ENCODE measurements at places on chromosomes 16 and 17.

- no peak for DNase-seq
Measured at GRCh38 chr17:42682722-42683403, 532 bp downstream of the CNTNAP1 start.

- no peak for DNase-seq
Measured at GRCh38 chr16:56993204-56993603, 3.8 kb downstream of the NLRC5 start.

DNA sequence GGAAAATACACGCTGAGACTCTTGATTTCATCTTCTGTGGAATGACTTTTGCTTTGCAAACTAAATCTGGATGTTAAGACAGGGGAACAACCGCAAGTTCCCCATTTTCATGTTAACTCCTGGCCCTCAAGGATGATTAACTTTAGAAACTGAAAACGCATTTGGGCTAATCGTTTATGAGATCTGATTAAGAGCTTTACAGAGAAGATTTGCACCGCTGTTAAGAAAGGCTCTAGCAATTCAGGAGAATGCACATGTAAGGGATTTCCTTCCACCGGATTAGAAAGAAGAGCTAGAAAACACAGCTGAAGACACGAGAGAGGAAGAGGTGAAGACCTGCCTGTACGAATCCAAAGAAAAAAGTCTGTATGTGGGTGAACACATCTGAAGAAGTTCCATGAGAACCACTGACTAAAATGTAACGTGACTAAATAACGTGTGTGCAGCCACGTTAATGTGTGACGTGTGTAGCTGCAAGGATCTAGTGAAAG lies 106.4 kb downstream of the YPEL2 start:
- no peak for DNase-seq

DNA sequence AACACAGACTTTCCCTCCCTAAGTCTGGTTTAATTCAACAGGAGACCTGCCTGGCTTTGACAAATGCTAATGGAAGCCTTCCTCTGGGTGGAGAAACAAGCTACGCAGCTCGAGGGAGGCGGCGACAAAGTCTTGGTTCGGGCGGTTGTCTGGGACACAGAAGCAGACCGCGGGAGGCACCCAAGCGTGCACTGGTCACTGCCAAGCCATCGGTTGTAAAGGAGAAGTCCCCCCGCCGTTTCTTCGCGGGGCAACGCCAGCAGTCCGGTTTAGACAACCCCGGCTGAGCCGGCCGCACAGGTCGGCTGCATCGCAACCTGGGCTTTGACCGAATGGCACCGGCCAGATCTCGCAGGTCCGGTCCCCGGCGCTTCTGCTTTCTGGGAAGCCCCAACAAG lies 586 bp downstream of the GLYR1 start:
- no peak for DNase-seq

- DNase-seq: no peak
Measured at GRCh38 chr16:22641131-22641628, 130.5 kb downstream of the NPIPB5 start.

- DNase-seq: no peak
Measured at GRCh38 chr17:56845934-56846333, 12.0 kb downstream of the DGKE start.

- DNase-seq: no peak
Measured at GRCh38 chr17:28498652-28499363, 7.3 kb upstream of the FOXN1 start.

DNA sequence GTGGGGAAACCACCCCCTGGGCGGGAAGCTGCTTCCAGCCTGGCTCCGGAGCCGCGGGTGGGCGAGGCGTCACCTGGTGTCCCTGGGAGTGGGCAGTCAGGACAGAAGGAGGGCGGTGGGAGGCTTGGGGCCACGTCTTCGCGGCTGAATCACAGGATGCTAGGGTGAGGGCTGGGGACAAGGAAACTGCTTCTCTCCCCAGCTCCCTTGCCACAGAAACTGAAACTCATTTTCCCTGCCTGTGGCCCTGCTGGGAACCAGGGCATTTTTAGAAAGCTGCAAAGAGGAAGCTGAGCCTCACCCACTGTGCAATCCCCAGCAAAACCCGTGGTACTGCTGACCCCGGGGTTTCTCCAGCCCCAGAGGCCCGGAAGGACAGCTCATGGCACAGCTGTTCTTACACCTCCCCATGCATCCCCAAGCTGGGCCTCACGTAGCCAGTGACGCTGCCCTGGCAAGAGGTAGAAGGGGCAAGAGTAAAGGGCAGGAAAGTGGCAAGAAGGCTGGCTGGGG lies 8.2 kb downstream of the RHBDF2 start:
- DNase-seq: no peak

GRCh38 chr17:3799181-3799945 lies 1.6 kb downstream of the ITGAE start:
- DNase-seq: no peak

DNA sequence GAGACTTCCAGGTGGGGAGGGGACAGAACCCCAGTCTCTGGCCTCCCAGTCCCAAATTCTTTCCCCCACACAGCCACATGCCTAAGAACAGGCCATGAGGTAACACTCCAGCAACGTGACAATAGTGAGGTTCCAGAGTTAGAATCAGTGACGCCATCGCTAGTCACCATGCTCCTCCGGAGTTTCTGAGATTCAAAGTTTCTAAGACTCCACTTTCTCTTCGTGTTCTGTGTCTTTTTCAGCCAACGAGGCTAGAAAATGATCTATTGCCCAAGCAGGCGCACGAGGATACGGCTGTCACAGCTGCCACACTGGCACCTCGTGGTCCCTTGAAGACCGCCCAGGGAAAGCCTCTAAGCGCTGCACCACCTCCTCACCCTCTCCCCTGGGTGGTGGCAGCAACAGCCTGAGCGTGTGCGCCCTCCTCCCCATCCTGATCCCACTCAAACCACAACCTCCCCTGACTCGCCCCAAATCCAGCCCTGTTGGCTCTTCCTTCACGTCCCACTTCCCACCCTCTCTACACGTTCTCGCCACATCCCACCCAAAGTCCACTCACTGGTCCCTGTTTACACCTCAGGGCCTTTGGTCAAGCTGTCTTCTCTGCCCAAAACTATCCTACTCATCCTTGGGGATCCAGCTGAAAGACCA lies 1.0 kb downstream of the MCRIP1 start:
- peak; percentile 18 for DNase-seq

GRCh38 chr17:43846963-43847371 lies at the start of gene CD300LG:
Gene CD300LG (plus strand): TSS chr17:43847176. CDS start chr17:43847217, 41 bp downstream.
- no peak for DNase-seq

DNA sequence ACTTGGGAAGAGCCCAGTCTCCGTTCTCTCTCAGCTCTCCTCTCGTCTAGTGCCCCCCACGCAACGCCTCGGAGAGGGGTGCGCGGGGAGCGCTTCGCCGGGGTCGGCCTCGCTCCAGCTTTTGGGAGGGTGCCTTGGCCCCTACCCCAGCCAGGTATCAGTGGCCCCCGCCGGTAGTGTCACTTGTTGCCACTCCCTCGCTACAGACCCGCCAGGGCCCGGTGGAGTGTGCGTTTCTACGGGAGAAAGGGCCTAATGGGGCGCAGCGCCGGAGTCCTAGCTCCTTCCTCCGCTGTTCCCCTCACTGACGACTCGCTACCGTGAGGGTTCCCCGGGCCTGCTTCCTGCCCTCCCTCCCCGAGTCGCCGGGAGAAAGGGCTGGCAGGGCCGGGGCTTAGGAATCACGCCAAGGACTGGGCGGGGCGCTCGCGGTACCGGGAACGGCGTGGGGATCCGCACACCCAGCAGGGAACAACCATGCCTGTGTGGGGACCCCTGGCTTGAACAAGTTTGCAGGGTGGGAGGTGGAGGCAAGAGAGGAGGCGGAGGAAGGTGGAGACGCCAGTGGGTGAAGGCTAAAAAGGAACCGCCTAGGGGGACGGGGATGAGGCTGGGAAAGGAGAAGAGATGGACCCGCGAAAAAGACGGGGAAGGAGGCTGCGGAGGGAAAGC lies 997 bp upstream of the CDH11 start:
- DNase-seq: no peak

DNA sequence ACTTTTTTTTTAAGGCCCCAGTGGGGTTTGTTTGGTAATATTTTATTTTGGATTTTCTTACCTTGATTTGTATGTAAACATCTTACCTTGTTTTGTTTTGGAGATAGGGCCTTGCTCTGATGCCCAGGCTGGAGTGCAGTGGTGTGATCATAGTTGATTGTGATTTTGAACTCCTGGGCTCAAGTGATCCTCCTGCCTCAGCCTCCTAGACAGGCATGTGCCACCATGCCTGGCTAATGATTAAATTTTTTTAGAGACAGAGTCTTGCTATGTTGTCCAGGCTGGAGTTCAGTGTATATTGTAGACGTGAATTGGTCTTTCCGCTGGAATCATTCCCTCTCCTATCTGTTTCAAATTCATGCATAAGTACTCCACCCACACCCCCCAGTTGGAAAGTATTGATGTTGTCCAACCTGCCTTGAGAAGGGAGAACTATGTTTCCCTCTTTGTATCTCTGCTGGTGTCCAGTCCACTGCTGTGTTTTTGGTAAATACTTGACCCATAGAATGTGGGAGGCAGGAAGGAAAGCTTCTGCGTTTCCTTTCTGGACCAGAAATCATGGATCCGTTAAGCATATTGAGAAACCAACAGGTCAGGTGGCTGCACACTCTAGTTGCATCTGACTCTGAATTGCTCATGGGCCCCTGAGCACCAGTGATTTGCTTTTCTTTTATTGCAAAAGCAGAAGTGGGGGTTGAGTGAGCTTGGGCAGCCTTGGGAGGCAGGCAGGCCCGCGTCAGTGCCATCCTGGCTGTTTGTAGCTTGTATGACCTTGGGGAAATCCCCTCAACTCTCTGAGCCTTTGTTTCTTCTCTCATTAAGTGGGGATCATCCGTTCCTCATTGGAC lies 25.0 kb downstream of the RMI2 start:
- DNase-seq: no peak

GRCh38 chr16:84088695-84089395 lies 27.9 kb downstream of the MBTPS1 start:
- DNase-seq: peak; percentile 13

- no peak for DNase-seq
Measured at GRCh38 chr17:59844884-59845594, 47.7 kb downstream of the TUBD1 start.

DNA sequence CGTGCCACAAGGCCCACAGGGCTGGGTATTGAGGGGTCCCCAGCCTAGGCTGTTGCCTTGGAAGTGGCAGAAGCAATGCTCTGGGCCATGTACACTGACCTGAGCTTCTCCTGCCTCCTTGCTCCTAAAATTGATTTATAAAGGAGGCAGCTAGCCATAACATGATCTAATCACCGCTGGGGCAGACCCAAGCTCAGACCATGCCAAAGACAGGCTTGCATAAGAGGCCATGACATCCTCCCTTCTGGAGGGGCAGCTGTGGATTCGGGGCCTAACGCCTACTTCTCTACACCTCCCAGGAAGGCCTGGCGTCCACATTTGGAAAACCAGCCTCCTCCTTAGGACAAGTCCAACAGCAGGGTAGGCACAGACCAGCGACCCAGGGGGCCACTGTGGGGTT lies 12.3 kb downstream of the HSD11B2 start:
- no peak for DNase-seq

- DNase-seq: peak; percentile 57
Measured at GRCh38 chr17:50297407-50297865, 23.2 kb downstream of the TMEM92 start.

DNA sequence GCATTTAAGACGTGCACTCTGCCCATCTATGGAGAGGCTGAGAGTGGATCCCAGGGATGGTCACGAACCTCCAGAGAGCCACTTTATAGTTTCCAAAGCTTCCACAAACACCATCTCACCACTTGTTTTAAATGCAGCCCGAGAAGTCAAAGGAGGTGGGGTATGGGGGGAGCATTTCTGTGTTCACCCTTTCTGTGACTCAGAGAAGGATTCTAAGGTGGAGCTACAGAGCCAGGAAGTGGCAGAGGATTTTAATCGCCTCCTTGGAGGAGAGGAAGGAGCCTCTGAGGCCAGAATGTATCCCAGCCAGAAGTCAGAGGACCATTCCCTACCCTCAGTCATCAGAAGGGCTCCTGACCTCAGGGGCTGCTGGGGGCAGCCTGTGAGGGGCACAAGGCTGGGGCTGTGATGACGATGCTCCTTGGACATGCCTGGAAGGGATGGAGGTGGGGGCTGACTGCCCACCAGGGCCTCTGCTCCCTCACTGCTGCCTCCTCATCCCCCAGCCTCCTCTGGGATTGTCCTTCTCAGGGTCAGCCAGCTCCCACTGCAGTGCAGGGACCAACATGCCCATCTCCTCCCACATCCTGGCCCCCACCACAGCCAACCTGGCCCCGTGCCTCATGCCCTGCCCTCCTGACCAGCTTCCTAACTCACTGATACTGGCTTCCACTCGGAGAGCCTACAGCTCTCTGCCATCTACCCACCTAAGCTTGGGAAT lies 2.8 kb downstream of the XYLT2 start:
- no peak for DNase-seq

- DNase-seq: no peak
Measured at GRCh38 chr16:445566-445965, 20.1 kb downstream of the RAB11FIP3 start.

DNA sequence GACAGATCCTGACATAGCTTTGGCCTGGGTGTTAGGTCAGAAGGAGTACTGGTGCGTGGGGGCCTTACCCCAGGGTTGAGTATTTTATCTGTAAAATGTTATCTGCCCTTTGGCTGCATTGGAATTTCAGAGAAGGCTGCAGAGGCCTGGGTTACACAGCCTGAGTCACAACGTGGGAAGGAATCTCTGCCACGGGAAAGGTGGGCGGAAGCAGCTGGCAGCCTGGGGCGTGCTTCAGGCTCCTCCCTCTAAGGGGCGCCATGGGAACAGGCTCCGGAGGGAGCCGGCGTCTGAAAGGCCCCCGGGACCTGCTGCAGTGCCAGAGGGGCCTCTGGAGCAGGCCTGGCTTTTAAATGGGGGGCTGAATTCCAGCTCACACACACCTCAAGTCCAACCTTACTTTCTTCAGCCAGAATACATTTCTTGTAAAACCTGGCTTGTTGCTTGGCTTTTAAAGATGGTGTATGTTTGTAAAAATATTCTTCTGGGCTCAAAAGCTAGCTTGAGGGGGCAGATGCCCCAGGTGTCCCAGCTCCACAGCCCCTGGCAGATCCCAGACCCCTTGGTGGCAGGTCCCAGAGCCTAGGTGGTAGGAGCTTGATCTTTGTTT lies 142.2 kb downstream of the RAB11FIP4 start:
- no peak for DNase-seq

- DNase-seq: no peak
Measured at GRCh38 chr17:61456688-61457225, 4.5 kb downstream of the TBX4 start.

DNA sequence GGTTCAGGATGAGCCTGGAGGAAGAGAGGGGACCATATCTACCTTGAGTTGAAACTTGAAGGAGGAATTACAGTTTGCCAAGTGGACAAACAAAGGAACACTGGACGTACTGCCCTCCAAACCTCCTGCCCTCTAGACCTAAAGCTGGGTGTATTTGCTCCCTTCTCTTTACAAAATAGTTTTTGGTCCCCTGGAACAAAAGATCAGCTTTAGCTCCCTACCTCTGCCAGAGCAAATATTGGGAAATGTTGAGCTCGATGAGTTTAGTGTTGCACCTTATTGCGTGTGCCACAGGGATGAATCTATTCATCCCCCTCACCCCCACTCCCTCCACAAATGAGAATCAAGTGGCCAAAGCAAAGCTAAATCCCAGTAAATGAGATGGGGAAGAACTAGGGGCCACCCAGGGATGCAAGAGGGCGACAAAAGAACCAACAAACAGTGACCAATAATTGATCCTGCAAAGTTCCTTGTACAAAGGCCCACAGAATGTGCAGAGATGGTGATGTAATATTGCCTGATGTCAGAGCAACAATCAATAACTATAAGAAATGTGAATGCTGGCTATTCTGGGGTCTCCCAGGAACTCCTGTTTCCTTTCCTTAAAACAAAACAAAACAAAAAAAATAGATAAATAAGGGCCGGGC lies 17.2 kb upstream of the TAT start:
- no peak for DNase-seq
